Activated gamma-delta T cell treated with Interleukin-2 at 50 U/mL for 16 hours (primary cell): ENCODE measurements at places on chromosomes 12 and 14.
A peak's percentile ranks its signal among the peaks of the same experiment; 100 is the strongest.

DNA sequence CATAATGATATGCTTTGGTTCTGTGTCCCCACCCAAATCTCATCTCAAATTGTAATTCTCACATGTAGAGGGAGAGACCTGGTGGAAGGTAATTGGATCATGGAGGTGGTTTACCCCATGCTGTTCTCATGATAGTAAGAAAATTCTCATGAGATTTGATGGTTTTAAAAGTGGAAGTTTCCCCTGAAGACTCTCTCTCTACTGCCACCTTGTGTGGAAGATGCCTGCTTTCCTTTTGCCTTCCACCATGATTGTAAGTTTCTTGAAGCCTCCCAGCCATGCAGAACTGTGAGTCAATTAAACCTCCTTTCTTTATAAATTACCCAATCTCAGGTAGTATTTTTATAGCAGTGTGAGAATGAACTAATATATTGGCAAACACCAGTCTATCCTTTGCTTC, 260.4 kb upstream of the PPFIA2 start:
- DNase-seq = no peak

DNA sequence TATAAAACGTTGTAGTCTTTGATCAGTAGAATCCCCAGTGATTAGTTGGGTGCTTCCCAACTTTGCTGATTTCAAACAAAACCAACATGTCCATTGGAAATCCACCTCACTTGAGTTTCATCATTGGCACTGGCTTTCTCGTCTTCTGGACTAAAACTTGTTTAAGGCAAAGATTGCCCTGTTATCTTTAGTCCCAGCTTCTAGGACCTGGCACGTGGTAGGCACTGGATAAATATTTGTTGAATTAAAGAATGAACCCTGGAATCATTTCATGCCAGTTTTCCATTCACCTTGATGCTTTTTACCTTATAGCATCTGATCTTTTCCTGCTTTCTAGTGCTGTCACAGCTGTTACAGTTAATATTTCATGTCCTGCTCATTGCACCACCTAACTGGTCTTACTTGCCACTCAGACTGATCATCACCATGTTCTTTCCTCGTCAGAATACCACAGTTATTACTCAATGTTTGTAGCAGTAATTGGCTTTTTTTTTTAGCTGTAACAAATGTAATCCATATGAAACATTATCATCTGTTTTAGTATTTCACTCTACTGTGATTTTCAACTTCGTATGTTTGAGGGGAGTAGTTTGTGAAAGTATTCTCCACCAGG, 7.3 kb upstream of the C12orf50 start:
- DNase-seq = no peak

GRCh38 chr14:72439707-72440106, 454.2 kb downstream of the DPF3 start:
- DNase-seq = no peak

- DNase-seq = no peak
These were observed 136.3 kb downstream of the AEBP2 start for GRCh38 chr12:19575337-19576243.

GRCh38 chr14:73236157-73236556, 1.1 kb upstream of the PAPLN start:
- no peak for DNase-seq

DNA sequence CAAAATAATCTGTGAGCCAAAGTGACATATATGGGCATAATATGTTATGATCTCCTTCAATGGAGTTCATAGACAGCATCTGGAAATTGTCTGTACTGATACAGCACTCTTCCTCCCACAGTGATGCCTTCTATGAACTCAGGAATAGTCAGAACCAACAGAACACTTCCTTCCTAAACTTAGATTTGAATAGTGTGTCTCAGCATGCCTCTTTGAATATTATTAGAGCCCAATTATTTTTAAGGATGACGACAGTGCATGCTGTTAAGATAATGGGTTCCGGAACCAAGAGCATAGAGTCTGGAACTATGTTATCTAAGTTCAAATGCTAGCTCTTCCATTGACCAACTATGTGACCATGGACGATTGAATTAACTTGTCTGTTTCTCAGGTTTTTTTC, 386.6 kb upstream of the PRICKLE1 start:
- no peak for DNase-seq

GRCh38 chr12:49662998-49663843, 39.9 kb downstream of the PRPF40B start:
- DNase-seq = peak; percentile 81

- DNase-seq = no peak
These were observed 216.7 kb downstream of the FBXL14 start for GRCh38 chr12:1377681-1378080.

DNA sequence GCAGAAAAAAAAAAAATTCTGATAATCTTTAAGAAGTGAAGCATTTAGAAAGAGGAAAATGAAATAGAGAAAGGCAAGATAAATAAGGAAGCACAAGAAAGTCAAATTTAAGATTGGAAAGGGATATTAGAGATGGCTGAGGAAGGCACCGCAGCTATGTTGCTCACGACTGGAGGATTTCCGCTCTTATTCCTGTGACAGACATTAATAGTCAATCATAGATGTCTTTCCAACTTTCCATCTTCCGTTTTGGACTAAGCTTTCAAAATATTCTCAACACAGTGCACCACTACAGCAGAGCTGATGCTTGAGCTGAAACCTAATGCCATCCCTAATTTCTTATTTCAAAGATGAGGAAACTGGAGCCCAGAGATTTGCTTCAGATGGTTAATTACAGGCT, 290.6 kb downstream of the FOXN3 start:
- DNase-seq = no peak

GRCh38 chr14:41607966-41608663, 1.4 kb downstream of the LRFN5 start:
- no peak for DNase-seq

- DNase-seq = no peak
These were observed 20.0 kb downstream of the BEST3 start for GRCh38 chr12:69679119-69679518.

- no peak for DNase-seq
These were observed 1013.6 kb downstream of the FLRT2 start for GRCh38 chr14:86543521-86543920.

GRCh38 chr12:27802511-27802910, 22.5 kb upstream of the MANSC4 start:
- DNase-seq = no peak

- DNase-seq = peak; percentile 14
These were observed at the start of gene GAS2L3 for GRCh38 chr12:100573292-100574186. Gene GAS2L3 (plus strand): TSS chr12:100573684. CDS start chr12:100594905, 21,221 bp downstream.

DNA sequence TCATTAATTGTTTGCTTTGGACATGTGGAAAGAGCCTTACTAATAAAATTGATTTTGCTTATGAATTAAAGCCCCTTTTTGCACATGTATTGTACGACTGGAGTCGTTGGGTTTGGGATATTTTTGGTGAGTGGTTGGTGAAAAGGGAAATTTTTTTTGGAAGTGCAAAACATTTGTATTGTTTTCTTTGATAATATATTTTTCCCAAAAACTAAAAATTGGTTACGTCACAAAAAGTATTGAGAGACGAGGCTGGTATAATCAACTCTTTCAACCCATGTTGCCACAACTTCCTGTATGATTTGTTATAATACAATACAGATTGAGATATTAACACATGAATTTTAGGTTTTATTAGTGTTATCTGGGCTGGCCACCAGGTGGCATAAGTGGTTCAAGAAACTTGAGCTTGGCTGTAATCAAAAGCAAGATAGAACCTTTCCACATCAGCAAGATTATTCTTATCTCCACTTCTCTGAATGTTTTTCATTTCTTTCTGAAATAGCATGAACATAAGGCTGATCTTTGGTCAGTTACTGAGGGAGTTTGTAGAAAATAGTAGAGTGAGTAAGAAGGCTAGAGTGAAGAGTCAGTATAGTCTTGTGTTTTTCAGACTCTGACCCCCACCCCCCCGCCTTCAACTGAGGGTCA, 8.7 kb downstream of the NGDN start:
- peak; percentile 63 for DNase-seq

- DNase-seq = no peak
These were observed 1.4 kb downstream of the EPS8 start for GRCh38 chr12:15787778-15788177.

DNA sequence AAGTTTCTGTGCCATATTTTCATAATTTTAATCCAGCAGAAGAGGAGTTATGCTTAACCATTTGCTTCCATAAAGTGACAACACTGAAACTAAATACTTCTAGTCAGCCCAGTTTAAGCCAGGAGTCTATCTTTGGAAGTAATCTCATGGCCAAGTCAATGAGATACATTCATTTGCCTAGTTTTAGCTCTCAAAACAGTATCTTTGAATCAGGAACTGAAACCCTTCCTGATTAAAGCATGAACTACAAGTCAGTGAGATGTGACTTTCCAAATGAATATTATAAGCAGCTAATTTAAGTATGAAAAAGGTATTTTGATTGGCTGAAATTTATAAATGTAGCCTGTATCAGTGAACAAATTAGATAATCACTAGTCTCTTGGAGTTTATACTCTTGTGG, 491.5 kb downstream of the SLC6A15 start:
- DNase-seq = no peak

- no peak for DNase-seq
These were observed 142.6 kb downstream of the PPM1H start for GRCh38 chr12:62792236-62792870.

- no peak for DNase-seq
These were observed 693.3 kb downstream of the MED13L start for GRCh38 chr12:115584156-115584555.

DNA sequence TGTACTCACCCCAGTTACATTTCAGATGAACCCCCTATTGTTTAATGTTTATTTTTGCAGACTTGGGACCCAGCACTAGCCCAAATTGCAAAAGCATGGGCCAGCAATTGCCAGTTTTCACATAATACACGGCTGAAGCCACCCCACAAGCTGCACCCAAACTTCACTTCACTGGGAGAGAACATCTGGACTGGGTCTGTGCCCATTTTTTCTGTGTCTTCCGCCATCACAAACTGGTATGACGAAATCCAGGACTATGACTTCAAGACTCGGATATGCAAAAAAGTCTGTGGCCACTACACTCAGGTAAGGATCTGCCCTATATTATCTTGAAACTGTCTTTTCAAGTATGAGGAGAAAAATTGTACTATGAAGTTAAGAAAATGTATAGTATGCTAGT, 1.2 kb downstream of the GLIPR1 start:
- no peak for DNase-seq

- DNase-seq = no peak
These were observed 215.5 kb downstream of the C12orf50 start for GRCh38 chr12:87813476-87814234.

DNA sequence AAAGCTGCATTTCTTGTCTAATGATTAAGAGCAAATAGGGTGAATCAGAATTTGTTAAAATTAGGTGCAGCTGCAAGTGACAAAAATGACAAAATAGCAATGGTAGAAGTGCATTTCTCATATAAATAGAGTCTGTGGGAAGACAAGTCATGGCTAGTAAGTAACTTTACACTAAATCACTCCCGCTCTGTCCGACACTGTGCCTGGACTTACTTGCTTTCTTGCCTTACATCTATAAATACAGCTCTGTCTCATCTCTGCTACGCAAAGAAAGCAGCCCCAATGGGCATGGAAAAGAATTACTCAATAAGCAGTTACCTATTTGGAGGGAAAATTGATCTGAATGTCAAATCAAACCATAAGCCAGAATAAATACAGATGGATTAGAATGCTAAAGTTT, 245.4 kb upstream of the KRR1 start:
- DNase-seq = no peak

- peak; percentile 26 for DNase-seq
These were observed 102.2 kb downstream of the ERC1 start for GRCh38 chr12:1093166-1093751.

- no peak for DNase-seq
These were observed 131.1 kb upstream of the VRK1 start for GRCh38 chr14:96666088-96666487.

DNA sequence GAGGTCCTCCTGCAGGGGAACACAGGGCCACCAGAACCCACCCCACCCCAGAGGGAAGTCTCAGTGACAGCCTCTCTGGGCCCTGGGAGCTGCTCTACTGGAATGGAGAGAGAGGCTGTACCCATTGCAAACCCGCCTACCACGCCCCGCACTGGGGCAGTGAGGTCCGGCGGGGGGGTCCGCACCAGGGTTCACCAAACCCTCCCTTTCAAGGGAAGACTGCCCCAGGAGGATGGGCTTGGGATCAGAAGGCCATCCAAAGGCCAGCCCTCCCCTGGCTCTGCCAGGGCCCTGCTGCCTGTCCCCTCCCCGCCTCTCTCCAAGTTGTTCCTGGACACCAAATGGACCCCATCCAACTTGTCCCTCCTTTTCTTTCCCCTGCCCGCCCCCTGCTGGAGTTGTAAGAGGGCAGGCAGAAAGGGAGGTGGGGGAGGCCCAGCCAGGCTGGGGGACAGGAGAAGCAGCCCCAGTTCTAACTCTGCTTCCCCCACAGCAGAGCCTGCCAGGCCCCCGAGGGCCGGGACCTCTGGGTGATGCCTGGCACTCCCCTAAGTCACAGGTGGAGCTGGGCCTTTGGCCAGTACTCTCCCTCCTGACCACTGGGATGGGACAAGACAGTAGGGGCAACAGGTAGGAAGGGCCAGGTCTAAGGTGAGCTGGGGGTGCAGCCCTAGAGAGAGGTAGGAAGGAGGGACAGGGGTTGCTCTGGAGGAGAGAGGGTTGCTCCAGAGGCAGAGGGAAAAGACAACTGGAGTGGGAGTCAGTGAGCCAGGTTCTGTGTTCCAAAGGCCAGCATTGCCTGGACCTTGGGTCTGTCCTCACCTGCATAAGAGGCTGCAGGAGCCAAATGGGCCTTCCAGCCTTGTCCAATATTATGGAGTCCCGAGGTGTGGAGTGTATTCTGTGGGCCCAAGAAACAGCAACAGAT, 3.2 kb upstream of the DIO3 start:
- DNase-seq = no peak

DNA sequence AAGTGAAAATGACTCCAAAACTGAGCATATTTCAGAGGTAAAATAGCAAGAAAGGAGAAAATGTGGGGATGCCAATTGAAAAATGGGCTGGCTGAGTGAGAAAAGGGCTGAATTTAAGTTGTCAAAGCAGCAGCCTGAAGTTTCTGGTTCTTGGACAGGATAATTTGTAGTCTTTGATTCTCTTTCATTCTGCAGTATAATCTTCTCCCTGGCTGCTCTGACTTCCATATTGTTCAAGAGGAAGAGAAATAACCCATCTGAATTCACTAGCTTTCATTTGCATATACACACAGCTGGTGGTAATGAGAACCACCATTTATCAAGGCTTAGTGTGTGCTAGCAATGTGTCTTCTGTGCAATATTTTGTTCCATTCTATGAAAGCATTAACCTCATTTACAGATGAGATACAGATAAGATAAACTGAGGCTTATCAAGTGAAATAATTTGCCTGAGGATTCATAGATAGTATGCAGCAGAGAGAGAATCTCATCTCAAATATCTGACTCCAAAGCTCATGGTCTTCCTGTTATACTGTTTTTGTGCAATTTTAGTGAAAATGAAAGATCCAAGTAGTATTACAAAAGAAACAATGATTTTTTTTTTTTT, 184.2 kb downstream of the TMTC2 start:
- no peak for DNase-seq

GRCh38 chr12:27673101-27673718, 23.0 kb upstream of the REP15 start:
- no peak for DNase-seq
